ENCODE measurements at places on chromosomes 2 and 18. TPM values are rescaled to one million over a fixed set of nuclear protein-coding genes. Genes with fewer than 3 reads are reported as not detected.

The FOXD4L1 gene
- 0.09 TPM for polyA plus RNA-seq

- no peaks in the 10 kb centered on the region for H3K36me3 ChIP-seq
- H3K4me3 ChIP-seq: peak overlapping the region; percentile 86
- DNase-seq: no peak
- peak overlapping the region; percentile 75 for H3K27ac ChIP-seq
- H3K27me3 ChIP-seq: no peaks in the 10 kb centered on the region
Observed at GRCh38 chr2:69386360-69386759, 667 bp downstream of the GFPT1 start.

DNA sequence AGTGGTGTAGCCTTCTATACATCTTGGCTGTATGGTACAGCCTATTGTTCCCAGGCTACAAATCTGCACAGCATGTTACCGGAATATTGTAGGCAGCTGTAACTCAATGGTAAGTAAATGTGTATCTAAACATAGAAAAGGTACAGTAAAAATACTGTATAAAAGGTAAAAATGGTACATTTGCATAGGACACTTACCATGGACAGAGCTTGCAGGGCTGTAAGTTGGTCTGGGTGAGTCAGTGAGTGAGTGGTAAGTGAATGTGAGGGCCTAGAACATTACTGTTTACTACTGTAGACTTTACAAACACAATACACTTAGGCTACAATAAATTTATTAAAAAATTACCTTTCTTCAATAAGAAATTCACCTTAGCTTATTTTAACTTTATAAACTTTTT is 3.7 kb upstream of the MRPS9 start:
- H3K4me3 ChIP-seq: no peak overlapping the region
- peaks cover 4% of the 10 kb centered on the region for H3K4me1 ChIP-seq
- DNase-seq: no peak
- H3K27ac ChIP-seq: no peak overlapping the region
- H3K27me3 ChIP-seq: no peaks in the 10 kb centered on the region
- H3K36me3 ChIP-seq: no peaks in the 10 kb centered on the region

- H3K4me1 ChIP-seq: peaks cover 3% of the 10 kb centered on the region
- H3K27ac ChIP-seq: no peak overlapping the region
- no peak for DNase-seq
- no peaks in the 10 kb centered on the region for H3K27me3 ChIP-seq
- no peaks in the 10 kb centered on the region for H3K36me3 ChIP-seq
Observed at GRCh38 chr2:222835143-222835822, 25.6 kb upstream of the ACSL3 start.

- no peak for DNase-seq
- no peak overlapping the region for H3K27ac ChIP-seq
- no peaks in the 10 kb centered on the region for H3K36me3 ChIP-seq
- no peaks in the 10 kb centered on the region for H3K27me3 ChIP-seq
- H3K4me1 ChIP-seq: no peaks in the 10 kb centered on the region
- no peak overlapping the region for H3K4me3 ChIP-seq
Observed at GRCh38 chr2:114925296-114926255, 483.1 kb downstream of the DPP10 start.

GRCh38 chr2:54858021-54858681 is 134.7 kb downstream of the EML6 start:
- no peaks in the 10 kb centered on the region for H3K4me1 ChIP-seq
- no peak overlapping the region for H3K4me3 ChIP-seq
- peak; percentile 38 for DNase-seq
